ENCODE measurements at places on chromosomes 3 and 15.

GRCh38 chr15:86906376-86906775 lies 826.7 kb downstream of the AGBL1 start:
- no peak for DNase-seq

DNA sequence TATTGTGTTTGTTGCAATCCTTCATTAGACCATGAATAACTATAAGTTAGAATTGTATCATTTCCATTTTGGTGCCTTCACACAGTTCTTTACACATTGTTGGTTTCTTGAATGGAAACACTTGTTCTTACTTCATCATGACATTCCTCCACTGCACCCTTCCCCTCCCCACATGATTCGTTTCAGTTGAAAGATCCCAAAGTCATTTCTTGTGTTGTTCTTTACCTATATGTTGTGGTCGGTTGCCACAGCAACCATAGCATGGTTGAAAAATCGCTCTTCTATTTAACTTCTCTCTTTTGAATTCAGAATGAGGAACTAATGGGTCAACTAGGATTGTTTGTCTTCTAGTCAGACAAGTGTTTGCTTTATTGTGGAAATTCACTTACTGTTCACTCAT lies 103.3 kb downstream of the IL1RAP start:
- no peak for DNase-seq

DNA sequence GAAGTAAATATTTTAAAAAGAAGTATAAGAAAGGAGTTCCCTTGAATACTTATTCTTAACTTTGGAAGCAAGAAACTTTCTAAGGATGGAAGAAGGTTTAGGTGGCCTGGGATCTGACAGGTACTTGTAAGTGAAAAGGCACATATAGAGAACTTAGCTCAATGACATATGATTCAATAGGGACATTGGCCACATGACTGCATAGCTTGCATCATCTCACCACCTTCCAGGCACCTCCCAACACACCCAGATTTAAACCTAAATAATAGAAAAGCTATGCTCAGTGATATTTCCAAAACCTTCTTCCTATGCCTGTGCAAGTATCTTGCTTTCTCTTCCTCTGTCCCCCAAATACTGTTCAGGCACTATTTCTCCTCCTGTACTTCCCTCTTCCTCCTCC lies 4.7 kb upstream of the P2RY1 start:
- DNase-seq = no peak

DNA sequence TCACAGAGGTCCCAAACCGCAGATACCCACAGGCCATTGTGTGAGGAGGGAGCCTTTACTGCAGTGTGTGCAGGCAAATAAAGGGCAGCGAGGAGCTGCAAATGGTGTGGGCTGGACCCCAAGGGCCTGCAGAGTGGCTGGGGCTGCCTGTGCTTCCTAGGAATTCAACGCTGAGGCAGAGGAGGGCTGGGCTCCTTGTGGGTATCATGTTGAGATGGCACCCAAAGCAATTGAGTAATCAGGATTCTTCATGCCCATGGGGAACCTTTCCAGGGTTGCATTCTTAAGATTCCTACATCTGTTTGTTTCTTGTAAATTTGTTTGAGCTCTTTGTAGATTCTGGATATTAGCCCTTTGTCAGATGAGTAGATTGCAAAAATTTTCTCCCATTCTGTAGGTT lies 85.4 kb upstream of the LIPC start:
- peak; percentile 50 for DNase-seq

DNA sequence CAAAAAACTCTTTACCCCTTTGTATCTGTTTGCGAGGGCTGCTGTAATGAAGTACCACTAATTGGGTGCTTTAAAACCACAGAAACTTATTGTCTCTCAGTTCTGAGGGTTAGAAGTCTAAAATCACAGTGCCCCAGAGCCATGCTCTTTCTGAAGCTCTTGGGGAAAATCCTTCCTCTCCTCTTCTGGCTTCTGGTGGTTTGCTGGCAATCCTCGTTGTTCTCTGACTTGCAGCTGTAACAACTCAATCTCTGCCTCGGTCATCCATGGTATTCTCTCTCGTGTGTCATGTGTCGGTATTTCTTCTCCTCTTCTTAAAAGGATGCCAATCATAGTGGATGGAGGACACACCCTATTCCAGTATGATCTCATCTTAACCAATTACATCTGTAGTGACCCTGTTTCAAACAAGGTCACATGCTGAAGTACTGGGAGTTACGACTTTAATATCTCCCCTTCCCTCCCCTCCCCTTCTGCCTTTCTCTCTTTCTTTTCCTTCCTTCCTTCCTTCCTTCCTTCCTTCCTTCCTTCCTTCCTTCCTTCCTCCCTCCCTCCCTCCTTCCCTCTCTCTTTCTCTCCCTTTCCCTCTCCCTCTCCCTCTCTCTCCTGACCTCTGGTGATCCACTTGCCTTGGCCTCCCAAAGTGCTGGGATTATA lies 6.5 kb upstream of the ARL8B start:
- DNase-seq = no peak

DNA sequence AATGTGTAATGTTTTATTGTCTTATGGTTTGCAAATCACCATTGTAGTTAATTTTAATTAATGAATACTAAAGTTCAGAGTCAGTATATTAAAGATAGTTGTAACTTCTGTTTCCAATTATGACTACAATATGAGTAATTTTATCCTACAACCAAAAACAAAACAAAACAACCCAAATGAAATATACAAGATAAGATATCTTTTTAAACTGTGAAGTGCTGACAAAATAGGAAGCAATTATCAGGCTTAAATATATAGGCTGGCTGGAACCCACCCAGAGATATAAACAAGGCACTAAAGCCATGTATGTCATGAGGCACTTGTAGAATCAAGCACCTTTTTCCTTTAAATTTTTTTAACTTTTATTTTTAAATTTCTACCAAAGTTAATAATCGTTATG lies 108.6 kb upstream of the LRRFIP2 start:
- DNase-seq = peak; percentile 42

DNA sequence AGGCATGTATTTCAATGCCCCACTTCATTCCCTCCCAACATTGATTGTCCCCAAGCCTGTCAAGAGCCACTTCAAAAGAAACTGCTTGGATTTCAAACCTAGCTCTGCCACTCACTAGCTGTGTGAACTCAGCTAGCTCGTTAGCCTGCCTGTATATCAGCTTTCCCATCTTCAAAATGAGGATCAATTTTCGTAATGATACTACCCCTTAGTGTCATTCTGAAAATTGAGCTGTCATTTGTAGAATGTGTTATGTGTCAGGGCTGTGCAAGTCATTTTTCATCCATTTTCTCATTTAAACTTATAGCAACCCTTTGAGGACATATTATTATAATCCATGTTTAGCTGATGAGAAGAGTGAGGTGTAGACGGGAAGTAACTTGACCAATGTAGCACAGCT lies 88.6 kb downstream of the TRIM42 start:
- DNase-seq = no peak
